ENCODE measurements at places on chromosomes 1 and 21.

- DNase-seq: no peak
Observed at GRCh38 chr1:187096689-187097088, 267.9 kb downstream of the PLA2G4A start.

DNA sequence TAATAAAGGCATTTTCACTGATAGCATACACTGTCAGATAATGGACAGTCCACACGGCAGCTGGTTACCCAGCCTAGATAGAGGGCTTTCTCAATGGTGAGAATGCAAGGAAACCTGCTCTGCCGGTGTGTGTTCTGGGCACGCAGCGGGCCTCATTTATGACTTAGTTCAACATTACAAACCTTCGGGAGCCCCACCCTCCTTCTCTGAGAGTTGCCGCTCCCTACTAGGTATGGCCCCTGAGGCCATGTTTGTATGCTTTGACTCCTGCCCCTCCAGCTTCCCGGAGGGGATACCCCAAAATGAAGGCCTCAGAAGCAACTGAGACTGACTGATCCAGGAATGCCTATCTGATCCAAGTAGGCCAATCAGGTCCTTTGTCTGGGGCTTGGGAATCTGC lies 17.2 kb upstream of the FABP3 start:
- DNase-seq: no peak

DNA sequence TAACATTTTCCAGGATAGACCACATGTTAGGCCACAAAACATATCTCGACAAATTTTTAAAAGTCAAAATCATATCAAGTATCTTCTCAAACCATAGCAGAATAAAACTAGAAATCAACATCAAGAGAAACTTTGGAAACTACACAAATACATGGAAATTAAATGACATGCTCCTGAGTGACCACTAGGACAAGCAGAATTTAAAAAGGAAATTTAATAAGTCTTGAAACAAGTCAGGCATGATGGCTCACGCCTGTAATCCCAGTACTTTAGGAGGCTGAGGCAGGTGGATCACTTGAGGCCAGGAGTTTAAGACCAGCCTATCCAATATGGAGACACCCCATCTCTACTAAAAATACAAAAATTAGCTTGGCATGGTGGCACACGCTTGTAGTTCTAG lies 26.4 kb upstream of the UTS2 start:
- DNase-seq: no peak

- DNase-seq: no peak
Observed at GRCh38 chr1:185996211-185996610, 262.0 kb downstream of the HMCN1 start.

- no peak for DNase-seq
Observed at GRCh38 chr1:206905295-206906164, 8.3 kb downstream of the IL24 start.

- no peak for DNase-seq
Observed at GRCh38 chr1:155892796-155893195, 18.4 kb downstream of the RIT1 start.

DNA sequence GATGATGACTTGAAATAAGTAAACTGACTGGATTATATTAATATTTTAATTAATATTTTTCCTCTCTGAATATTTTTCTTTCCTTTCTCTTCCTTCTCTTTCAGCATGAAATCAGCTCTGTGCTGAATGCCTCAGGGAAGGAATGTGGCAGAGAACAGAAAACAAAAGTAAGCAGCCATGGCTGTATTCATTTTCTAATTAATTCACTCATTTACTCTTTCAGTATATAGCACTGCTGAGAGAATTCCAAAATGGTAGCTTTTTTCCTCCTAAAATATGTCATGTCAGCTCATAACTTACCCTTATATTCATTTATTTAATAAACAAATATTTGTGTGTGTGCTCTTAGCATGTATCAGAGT lies 522.5 kb downstream of the PTPRC start:
- DNase-seq: no peak

DNA sequence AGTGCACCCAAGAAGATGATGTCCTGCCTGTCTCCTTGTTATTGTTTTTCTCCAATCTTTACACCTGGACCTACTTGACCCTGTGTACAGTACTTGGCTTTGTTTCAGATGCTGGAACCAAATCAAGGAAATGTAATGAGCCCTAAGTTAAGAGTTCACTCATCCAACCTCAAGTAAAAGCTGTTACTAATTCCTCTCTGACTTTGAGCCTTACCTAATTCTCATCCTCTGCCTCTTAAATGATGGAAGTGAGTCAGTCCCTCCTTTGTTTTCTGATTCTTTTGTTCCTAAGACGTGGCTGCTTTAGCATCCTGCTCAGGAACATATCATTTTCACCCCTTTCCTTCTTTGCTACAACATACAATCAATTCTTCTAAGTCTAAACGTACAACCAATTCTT lies 15.3 kb upstream of the PLA2G4A start:
- no peak for DNase-seq

GRCh38 chr1:177311111-177311510 lies 140.4 kb downstream of the BRINP2 start:
- no peak for DNase-seq

- no peak for DNase-seq
Observed at GRCh38 chr1:174156437-174156836, 2.9 kb upstream of the RABGAP1L start.

- no peak for DNase-seq
Observed at GRCh38 chr1:208279826-208280588, 35.8 kb upstream of the PLXNA2 start.

DNA sequence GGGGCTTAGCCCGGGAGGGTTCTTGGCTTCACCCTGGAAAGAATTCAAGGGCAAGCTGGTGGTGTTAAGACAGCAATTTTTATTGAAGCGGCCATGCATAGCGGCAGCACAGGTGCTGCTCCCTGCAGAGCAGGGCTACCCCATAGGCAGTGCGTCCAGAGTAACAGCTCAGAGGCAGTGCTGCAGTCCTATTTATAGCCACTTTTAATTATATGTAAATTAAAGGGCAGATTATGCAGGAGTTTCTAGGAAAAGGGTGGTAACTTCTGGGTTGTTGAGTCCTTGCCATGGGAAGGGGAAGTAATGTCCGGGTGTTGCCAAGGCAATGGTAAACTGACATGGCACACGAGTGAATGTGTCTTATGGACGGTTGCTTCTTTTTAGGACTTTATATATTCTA lies 57.0 kb downstream of the VPS26C start:
- DNase-seq: no peak

DNA sequence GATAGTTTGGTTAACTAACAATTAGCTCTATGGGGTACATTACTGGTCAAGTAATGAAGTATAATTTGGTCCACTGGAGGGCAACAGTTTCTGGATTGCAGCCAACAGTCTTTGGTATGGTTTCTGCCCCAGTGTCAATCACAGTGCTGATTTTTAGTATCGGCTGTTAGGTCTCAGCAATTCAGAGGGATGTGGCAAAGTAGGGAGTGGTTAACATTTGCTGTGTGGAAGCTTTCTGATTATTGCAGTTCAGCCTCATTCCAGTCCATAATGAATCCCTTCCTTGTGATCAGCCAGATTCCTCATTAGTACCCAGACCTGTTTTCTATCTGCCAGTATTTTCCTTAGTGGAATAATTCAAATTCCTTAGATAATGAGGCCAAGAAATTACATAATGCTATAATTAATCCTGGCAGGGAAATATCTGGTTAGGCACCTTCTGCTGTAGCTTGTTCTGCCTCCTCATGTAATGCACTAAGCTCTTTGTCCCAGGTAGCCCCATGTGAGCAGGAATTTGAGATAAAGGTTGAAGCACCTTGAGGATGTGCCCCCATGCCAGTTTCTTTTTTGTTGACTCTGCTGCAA lies 14.0 kb downstream of the F3 start:
- DNase-seq: no peak

DNA sequence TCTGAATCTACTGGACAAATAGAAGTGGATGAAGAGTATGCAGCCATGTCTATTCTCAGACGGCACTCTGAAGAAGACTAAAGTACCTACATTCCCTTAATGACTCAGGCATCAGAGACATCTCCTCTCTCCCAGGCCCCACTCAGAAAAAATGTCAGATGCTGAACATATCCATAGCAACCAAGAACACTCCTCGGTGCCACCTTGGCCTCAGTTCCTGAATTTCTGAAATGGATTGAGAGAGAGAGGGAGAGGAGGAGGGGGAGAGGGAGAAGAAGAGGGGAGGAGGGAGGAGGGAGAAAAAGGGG lies 16.0 kb upstream of the OVAAL start:
- no peak for DNase-seq

GRCh38 chr1:111140680-111140967 lies 601 bp downstream of the CEPT1 start:
- DNase-seq: no peak
